ENCODE measurements at places on chromosomes 7 and 10.

- DNase-seq = no peak
Measured at GRCh38 chr10:12949248-12949647, 52.3 kb downstream of the CCDC3 start.

- DNase-seq = no peak
Measured at GRCh38 chr7:158161194-158161593, 426.4 kb downstream of the PTPRN2 start.

- no peak for DNase-seq
Measured at GRCh38 chr10:45997994-45998763, 25.9 kb downstream of the TIMM23 start.

GRCh38 chr7:14635955-14636354 lies 266.6 kb downstream of the DGKB start:
- DNase-seq = no peak

DNA sequence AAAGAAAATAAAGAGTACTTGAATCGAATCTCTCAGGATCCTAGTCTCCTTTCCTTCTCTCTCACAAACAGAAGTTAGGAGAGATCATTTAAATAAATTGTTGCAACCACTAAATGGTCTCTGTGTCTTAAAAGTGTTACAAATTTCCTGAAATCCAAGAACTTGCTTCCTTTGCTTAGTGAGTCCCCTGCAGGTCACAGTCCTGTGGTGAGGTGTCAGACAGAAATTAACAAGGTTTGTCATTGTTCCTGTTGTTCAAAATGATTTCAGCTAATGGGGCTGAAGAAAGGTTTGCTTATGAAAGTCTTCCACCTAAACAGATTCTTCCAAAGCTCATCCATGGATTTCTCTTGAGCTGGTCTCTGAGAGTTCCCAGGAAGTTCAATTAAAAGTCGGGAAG lies 151.6 kb upstream of the SLC26A5 start:
- no peak for DNase-seq

GRCh38 chr10:109993551-109994330 lies 14.0 kb upstream of the ADD3 start:
- DNase-seq = no peak

- DNase-seq = no peak
Measured at GRCh38 chr7:129918922-129919321, 33.8 kb downstream of the UBE2H start.

DNA sequence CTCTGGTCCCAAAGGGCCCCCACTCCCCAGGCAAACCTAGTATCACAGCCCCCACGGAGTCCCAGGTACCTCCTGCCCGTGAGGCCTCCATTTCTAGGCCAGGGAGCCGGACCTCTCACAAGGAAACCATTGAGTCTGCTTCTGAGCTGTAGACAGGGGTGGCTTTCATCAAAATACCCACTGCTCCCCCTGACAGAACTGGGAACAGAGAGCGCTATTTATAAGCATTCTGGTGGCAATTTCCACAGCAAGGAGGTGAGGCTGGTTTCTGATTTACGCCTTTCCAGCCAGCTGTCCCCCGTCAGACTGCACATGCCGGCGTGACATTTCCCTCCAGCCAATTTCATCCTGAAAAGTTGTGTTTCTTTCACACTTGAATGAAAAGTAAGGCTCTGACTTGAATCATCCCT lies 407.5 kb upstream of the PRKCQ start:
- DNase-seq = no peak

- no peak for DNase-seq
Measured at GRCh38 chr10:103731609-103732270, 123.6 kb downstream of the SH3PXD2A start.

DNA sequence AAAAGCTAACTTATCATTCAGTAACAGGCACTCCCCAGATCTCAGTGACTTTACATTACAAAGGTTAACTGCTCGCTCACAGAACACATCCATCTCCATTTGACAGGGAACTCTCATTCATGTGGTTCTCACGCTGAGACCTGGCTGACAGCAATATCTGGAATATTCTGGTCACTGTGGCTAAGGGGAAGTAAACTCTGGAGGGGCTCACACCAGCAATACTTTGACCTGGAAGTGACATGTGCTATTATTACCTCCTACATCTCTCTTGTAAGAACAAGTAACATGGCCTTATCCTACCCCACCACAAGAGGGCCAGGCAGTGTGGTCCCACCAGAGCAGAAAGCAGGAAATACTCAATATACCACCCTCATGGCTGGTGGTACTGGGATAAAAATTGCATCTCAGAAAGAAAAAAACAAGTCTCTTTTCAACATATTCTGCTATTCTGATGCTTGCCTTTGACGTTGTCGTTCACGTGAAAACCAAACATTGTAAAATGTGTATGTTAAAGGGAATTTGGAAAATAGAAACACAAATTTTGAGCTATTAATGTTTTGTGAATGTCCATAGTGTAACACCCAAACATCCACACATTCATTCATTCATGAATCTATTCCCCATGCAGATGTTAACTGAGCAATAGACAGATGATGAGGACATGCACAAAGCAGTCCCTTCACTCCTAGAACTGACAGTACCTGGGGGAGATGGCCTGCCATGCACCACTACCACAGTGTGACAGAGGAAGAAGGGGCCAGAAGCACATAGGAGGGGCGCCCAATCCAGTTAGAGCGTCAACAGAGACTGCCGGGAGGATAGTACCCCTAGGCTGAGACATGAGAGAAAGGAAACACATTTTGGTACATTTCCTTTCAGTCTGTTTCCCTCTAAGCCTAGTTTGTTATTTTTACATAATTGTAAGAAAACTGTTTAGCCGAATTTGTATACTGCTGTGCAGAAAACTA lies 166.0 kb upstream of the SP4 start:
- no peak for DNase-seq

DNA sequence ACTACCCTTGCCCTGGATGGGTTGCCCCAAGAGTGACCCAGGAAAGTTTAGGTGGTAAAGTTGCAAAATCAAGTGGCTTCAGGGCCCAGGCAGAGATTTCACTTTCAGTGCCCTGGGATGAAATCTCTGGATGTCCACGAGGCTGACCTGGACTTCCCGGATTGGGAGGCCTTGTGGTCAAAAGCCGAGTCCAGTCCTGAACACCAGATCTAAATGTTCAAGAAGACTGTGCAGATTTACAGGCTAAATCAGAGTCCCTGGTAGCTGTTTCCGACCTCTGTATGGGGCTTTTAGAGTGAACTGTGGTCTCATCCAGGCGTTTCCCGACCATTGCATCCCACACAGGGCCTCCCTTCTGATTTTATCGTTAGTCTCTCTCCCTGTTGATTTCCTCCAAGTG lies 95.3 kb downstream of the WDR11 start:
- DNase-seq = no peak

DNA sequence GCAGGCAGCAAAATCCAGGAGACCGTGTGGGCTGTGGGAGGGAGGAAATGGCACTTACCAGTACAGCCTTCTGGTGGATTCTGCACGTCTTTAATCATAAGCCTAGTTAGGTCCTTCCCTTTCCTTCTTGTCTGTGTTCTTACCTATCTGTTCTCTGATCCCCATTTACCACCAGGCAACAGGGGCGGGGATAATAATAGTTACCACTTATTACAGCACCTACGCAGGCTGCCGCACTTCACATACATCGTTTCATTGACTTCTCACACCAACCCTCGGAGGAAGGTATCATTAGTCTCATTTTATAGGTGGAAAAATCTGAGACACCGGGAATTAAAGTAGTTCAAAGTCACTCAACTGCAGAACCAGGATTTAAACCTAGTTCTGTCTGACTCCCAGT lies 4.5 kb upstream of the EPHA1 start:
- DNase-seq = no peak

DNA sequence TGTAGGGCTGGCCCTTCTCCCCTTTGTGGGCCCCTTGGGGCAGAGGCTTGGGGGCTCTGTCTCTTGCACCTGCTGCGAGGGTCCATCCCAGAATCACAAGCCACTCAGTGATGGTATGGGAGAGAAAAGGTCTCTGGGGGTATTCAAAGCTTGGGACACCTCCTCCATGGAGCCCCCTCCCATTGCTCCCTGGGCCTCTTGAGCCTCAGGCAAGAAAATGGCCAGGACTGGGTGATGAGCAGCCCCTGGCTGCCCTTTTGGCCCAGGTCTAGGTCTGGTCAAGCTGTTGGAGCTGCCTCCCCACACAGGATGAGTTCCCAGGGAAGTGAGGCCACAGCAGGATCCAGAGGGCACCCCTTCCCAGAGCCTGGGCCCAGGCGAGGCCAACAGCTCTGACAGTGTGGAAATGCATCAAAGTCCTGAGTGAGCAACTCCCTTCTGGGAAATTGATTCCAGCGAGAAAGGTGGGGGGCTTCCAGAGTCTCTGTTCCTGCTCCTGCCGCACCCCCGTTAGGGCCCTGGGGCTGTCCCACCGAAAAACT lies 3.4 kb upstream of the MYL7 start:
- no peak for DNase-seq

GRCh38 chr7:74338366-74339108 lies 49.3 kb downstream of the CLIP2 start:
- no peak for DNase-seq

- DNase-seq = no peak
Measured at GRCh38 chr10:33721509-33721908, 387.0 kb upstream of the NRP1 start.

DNA sequence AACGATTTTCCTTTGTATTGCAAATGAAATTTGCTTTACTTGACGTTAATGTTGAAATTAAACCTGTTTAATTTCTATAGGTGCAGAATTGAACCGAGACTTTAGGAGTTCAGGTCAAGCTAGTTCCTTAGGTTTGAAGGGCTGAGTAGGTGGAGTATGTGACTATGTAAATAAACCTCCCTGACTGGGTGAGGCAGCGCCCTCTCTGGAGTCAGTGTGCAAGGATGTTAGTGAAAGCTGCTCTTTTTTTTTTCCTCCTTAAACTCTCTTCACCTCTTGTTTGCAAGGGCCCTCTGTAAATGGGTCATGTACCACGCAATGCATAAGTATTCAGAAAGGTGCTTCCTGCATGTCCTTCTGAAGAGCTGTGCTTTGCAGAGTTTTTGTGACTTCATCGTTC lies 33.8 kb downstream of the GALNT17 start:
- no peak for DNase-seq

GRCh38 chr7:99437946-99438572 lies 539 bp downstream of the PTCD1 start:
- no peak for DNase-seq

DNA sequence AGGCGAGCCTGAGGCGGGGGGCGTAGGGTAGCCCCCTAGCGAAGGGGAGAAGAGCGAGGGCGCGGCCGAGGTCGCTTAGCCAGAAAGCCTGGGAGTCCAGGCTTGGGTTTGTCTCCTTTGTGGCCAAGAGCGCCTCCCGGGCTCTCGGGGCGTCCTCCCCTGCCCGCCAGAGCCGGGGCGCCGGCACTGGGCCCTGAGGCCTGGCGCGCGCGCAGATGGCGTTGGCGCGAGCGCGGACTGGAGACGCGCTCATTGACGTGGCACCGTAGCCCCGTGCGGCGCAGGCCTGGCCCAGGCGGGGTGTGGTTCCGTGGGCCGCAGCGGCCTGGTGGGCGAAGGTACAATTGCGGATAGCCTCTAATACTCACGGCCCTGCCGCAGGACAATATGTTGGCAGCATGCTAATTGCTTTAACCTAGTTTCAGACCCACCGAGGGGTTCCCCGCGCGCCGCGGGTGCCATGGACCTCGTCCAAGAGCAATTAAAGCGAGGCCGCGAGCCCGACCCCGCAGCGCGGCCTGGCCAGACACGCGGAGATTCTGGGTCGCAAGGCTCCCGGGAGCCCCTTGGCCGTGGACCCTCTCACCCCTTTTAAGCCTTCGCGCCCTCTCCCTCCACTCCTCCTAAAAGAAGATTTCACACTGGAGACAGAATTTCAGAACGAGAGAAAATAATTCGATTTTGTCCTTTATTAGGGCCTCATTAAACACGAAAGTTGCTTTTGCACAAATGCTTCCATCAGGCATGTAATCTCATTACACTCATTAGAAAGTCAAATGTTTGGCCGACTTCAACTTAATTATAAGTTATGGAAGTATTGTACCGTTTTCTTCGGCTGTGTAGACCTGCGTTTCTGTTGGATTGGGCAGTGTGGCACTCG lies 3.1 kb downstream of the PTF1A start:
- no peak for DNase-seq

GRCh38 chr10:49791100-49791499 lies 29.0 kb upstream of the OGDHL start:
- no peak for DNase-seq

DNA sequence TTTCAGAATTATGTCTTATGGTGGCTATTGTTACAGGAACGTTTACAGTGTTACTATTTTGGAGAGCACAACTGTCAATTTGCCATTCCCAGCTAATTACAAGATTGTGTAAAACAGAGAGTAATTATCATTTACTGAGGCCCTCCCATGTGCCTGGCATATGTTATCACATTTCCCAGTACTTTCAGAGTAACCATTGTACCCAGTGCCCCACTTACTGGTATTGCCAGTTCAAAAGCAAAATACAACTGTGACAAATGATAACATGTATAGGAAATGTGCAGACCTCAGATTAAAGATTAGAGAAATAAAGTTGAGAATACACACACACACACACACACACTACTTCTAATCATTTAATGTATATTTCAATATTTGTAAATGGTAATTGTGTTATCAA lies 572.5 kb downstream of the POM121L12 start:
- no peak for DNase-seq

GRCh38 chr7:130641040-130641439 lies 27.5 kb downstream of the COPG2 start:
- DNase-seq = no peak

- DNase-seq = no peak
Measured at GRCh38 chr7:50774319-50774718, 8.4 kb downstream of the GRB10 start.

DNA sequence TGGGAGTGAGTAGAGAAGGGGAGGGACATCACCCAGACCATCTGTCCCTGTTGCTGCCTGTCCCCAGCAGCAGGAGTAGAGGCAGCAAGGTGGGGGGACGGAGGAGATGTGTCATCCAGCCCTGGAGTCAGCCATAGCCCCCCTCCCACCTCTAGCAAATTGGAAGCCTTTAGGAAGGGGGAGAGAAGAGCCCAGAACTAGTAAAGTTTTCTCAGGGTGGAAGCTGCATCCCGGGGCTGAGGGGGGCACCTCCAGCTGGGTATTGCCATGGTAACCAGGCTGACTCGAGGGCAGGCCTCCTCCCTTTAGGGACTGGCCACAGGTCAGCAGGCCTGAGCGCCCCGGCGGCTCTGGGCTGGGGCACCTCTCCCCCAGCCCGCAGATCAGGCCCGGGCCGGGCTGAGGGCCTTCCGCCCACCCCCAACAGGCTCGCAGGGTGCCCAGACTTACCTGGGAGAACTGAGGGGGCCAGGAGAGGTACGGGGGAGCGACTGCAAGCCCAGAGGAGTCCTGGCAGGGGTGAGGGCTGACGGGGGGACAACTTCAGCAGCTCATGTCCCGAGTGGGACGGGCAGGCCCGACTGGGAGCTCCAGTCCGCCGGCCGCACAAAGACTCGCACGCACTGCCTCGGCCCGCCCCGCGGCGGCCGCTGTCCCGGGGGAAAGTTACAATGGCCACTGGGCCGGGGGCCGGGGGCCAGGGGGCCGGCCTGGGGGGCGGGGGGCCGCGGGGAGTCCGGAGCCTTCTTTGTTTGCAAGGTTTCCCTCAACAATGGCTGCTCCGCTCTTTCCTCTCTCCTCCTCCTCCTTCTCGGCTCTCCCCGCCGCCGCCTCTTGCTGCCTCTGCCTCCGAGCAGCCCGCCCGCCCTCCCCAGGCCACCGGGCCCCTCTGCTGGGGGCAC lies 6.0 kb downstream of the LDB1 start:
- no peak for DNase-seq

- no peak for DNase-seq
Measured at GRCh38 chr7:133139350-133139749, 57.5 kb upstream of the CHCHD3 start.

Measured in SIG-M5 (cell line).